ENCODE measurements at places on chromosomes 4 and X.

DNA sequence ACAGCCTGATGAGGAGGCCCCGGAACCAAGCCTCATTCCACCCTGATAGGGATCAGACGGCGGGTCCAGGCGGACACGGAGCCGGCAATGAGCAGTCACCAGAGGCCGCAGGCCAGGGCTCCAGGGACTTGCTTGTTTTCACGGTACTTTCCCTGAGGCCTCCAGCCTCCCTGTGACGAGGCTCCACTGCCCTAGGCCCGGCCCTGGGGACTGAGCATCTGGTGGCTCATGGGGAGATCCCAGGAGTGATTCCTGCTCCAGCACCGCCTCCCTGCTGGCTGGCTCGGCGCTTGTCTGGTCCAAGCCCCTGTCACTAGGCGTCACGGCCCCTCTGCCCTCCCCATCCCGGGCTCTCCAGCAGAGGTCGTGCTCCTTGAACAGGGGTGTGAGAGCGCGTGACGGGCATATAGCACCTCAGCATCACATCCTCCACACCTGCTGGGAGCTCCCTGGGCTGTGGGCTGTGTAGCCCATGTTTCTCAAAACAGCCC, 14.1 kb downstream of the HTRA3 start:
- no peak for DNase-seq

GRCh38 chr4:37653601-37654000, 32.6 kb downstream of the RELL1 start:
- no peak for DNase-seq

DNA sequence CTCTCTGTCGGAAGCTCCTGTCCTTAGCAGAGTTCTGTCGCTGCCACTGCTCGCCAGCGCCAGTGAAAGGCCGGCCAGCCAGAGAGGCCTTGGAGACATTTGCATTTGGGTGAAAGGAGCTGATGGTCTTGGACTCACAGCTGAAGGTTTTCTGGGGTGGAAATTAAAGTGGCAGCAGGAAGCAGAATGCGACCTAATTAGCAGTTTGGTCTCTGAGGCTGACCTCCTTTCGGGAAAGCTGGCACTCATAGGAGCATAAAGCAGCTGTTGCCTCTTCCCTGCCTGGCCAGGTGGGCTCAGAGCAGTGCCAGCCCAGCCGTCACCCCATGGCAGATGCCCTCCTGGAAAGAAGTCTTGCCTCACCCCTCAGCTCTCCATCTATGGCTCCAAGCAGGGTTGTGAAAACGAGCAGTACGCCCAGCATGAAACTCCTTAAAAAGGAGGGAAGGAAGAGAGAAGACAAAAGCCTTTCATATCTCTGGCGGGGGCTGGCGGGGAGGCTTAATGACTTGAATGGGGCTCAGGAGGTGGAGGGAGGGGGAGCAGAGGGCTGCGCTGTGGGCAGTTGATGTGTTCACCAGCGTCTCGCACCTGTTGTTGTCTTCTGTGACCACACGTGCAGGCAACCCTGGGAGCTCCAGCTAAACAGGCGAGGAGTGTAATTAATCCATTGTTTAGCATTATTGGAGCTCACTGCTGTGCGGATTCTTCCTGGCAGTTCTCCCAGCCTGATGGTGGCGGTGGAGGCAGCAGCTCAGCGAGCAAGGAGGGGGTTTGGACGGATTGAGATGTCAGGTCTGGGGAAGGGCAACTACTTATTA, 264.0 kb downstream of the MID1IP1 start:
- peak; percentile 27 for DNase-seq

DNA sequence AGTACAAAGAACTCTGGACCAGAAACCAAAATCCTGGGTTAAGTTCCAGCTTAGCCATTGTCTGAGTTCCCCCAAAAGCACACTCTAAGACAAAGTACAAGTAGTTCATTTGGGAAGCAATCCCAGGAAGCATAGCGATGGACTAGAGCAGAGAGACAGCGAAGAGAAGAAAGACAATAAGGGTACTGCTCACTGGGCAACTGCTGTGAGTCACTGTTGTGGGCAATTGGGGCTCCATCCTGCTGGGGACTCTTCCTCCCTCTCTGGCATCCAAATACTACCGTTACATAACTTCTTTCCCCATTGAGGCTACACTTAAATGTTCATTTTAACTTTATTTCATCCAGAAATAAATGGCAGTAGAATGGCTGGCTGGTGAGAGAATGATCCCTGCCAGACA, 14.1 kb downstream of the SRPX start:
- no peak for DNase-seq

DNA sequence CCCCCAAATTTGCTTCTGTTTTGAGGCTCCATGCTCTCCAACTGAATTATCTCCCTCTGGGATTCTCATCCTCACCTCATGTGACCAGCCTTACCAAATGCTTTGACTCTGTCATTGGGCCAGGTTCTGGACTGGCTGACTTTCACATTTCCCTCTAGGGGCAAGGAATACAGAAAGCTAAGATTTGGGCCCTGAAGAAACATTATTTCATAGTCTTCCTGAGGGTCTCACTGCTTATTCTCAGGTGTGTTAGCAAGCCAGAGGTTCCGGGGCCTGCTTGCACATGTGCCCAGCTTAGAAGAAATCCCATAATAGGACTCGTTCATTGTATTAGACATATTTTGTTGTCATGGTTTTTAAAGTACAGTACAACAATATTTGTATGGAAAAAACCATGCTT, 62.6 kb upstream of the TEX13D start:
- DNase-seq, result no peak

DNA sequence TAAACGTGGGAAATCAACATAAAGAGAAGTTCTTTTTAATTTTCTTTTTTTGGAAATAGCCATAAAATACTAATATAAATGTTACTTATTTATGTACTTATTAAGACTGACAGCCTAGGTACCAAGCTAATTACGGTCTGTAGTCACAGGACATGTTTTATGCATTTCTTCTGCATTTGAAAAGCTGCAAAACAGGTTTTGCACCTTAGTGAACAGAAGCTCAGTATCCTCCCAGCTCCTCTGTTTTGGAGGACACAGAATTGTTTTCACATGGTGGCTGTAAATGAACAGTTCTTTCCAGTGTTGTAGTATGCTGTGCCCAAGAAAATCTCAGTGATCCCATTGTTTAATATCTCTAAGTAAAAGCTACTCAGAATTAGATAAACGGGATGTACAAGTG, 1788.0 kb upstream of the TENM3 start:
- DNase-seq, result no peak

- no peak for DNase-seq
These were observed 759.9 kb downstream of the PDHA2 start for GRCh38 chr4:96599752-96600151.

GRCh38 chr4:119833611-119834010, 205.0 kb upstream of the PDE5A start:
- no peak for DNase-seq

DNA sequence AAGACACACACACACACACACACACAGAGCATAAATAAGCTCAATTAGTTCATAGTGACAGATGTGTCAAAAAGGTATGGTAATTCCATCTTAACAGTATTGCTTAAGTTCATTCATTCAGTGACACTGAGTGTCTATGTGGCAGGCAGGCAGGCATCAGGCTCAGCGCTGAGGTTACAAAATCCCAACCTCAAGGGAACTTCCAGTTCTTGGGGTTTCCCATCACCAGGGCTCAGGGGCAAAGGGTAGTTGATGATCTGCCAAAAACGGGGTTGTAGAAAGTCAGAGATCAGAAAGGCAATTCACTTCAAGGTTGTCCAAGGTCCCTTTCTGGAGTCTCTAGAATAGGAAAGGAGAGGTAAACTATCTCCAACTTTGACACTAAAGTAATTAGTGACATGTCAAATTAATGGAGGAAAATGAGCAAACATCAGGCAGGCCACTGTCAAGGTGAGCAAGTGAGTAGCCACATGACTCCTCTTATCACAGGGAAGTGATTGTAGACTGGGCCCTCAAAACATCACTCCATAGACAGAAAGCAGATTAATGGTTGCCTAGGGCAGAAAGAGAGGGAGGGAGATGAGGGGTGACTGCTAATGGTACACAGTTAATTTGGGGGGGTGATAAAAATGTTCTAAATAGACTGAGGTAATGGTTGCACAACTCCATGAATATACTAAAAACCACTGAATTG, 41.8 kb downstream of the GPC4 start:
- no peak for DNase-seq

DNA sequence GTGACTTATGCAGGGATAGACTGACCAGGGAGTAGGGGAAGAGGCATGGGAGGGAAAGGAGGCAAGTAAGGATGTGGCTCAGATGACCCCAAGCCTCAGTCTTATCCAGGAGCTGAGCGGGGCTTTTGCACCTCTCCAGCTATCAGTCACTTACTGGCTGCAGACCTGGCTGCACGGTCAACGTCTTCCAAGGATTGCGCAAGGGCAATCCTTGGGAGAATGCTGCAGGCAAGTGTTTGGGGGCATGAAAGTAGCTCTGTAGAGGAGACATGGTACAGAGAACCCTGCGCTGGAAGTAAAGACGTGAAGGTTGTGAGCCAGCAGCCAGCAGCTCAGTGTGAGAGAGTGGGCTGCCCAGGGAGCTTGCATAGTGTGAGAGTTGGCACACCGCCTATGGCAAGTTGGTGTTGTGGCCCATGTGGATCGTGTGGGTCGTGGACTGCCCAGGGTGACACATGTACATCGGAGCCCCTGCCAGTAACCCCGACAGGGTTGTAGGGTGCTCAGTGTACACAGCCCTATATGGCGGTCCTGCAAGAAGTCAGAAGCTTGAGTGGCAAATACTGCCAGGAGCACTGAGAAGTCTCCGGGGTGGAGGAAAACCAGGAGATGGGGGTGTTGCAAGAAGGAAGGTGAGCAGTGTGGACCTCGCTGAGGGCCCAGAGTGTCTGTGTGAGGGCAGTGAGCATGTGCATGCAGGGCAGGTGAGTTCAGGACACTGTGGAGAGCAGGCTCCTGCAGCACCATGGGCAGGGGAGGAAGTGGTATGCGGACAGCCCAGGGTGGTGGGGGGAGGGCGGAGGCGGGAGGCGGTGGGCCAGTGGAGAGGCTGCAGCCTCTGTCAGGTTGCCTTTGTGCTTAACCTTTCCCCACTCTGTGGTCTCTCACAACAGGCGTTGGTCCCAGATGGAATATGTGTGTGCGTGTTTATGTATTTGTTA, 50.9 kb downstream of the KIT start:
- no peak for DNase-seq

DNA sequence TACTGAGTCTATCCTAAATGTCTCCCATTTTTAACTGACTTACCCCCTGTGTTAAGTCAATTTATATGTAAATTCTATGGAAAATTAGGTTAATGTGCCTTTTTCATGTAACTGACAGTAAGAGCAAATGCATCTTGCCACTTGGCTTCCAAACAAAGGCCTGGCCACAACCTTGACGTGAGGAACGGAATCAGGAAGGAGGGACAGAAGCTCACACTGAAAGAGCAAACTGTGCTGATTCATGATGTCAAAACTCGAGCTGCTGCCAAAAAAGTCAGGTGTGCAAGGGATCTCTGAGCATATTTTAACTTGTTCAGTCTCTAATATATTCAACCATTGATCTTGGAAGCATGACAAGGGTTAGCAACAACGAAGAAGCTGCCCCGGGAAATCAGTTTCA, 35.8 kb downstream of the GPM6A start:
- DNase-seq, result no peak

DNA sequence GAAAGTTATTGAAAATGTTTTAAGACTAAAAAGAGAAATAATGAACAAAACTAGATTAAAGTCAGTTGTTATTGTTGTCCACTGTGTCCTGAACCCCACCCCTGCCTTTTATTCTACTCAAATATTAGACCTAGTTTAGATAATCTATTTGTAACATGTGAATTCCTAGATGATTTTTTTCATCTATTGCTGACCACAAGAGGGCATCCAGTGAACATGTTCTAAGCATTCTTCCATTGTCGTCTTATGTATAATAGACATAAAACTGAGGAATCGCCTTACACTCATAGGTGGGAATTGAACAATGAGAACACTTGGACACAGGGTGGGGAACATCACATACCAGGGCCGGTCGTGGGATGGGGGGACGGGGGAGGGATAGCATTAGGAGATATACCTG, 36.4 kb upstream of the HPRT1 start:
- DNase-seq, result no peak

- no peak for DNase-seq
These were observed 420 bp downstream of the TSC22D3 start for GRCh38 chrX:107775000-107775733.

DNA sequence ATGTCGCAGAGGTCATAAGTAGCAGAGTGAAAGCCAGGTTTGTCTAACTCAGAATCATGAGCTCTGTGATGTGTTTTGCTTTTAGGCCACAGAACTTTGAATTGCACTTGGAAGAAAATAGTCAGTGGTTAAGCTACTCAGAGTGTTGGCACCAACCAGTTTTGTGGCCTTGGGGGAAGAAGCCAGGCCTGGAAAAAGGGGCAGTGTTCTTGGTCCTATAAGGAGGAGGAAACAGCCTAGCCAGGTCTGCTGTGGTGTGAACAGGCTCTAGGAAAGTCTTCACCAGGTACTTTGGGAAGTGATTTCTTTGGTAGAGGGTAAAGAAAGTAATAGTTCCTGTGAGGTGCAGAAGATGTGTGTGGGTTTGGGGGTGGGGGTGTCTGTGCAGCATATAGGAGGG, 49.2 kb downstream of the FHIP1A start:
- DNase-seq, result no peak

GRCh38 chr4:170037481-170037880, 11.3 kb upstream of the MFAP3L start:
- DNase-seq, result no peak

- DNase-seq, result no peak
These were observed 166.4 kb upstream of the ATP6AP2 start for GRCh38 chrX:40414335-40414734.

DNA sequence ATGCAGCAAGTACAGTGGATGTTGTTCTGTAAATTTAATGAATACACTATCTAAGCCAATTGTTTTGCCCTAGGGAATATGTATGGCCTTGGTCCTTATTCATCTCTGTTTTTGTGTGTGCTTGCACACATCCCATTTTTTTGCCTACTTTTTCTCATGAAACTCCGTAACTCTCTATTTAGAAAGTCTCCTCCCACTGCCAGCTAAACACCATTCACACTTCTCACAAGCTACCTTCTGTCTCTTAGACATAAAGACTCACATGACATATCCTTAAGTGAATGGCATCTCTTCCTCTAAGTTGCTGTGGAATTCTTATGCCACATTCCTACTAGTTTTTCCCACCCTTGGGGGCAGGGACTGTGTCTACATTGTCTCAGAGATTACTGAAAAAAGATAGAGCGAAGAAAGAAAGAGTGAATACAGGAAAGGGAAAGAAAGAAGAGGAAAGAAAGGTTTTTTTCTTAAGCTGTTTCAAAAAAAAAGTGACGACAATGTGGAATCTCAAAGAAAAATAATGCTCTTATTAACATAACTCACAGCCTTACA, 117.5 kb downstream of the ATG4A start:
- DNase-seq, result no peak

DNA sequence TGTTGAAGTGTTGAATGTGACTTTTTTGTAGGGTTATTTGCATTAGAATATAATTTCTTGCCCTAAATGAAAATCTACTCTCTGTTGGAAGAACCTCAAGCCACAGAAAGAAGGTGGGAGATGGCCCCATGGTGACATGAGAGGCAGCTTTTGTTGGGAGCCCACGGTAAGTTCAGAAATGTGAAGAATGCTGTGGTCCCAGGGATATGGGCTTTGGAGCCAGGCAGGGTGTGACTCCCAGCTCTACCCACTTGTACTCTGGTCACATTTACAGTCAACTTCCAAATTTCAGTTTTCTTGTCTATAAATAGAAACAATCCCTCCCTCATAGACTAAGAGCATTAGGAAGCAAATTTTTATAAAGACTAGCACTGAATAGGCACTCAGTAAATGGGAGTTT, 177.8 kb downstream of the RAB28 start:
- DNase-seq, result no peak

GRCh38 chr4:54274795-54275665, 45.9 kb downstream of the PDGFRA start:
- DNase-seq, result no peak
